ENCODE measurements at places on chromosomes 2 and 18.
A peak's percentile ranks its signal among the peaks of the same experiment; 100 is the strongest.

GRCh38 chr18:63819786-63820185 is 44.6 kb downstream of the SERPINB7 start:
- DNase-seq = no peak

DNA sequence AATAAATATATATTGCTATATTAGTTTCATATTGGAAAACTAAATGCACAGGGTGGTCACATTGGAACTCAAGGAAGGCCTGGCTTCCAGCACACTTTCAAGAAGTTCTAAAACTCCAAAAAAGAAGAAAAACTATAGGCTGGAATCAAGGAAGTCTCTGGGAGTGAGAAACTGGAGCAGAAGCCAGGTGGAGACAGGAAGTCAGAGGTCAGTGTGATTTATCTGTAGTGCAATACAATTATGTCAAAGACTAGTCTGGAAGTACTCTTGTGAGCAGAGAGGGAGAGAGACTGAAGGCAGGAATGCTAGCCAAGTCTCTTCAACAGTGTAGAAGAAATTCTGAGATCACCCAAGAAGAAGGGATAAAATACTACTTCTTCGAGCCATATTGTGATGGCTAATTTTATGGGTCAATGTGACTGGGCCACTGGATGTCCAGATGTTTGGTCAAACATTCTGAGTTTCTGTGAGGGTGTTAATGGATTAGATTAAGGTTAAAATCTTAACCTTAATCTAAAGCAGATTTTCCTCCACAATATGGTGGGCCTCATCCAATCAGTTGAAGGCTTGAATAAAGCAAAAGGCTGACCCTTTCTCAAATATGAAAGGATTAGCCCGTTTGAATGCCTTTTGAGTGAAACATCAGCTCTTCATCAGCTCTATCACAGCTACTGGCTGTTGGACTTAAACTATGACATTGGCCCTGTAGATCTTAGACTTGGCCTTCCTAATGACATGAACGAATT is 208.0 kb downstream of the TDRD15 start:
- DNase-seq = no peak

GRCh38 chr2:160368988-160369930 is 124.3 kb downstream of the RBMS1 start:
- no peak for DNase-seq

- DNase-seq = no peak
These were observed 80.6 kb downstream of the HS6ST1 start for GRCh38 chr2:128237911-128238697.

GRCh38 chr2:168246483-168247340 is 683 bp downstream of the STK39 start:
- peak; percentile 73 for DNase-seq
